ENCODE measurements at places on chromosomes 16 and 17.

- DNase-seq: no peak
Observed at GRCh38 chr16:35221482-35222185, 1762.2 kb downstream of the TP53TG3F start.

GRCh38 chr17:31275116-31275515 is 21.9 kb downstream of the OMG start:
- DNase-seq: no peak

GRCh38 chr16:70444249-70445063 is 5.6 kb upstream of the ST3GAL2 start:
- no peak for DNase-seq

DNA sequence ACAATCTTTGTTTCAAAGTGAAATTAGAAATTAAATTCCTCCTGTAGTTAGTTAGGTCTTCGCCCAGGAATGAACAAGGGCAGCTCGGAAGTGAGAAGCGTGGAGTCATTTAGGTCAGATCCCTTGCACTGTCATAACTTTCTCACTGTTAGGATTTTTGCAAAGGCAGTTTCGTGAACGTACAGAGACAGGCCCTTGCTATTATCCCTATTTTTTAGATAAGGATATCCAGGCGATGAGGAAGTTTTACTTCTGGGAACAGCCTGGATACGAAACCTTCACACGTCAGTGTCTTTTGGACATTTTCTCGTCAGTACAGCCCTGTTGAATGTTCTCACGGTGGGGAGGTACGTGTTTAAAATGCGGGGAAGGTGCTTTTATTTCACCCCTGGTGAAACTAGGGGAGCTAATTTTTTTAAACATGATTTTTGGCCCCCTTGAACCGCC is 318 bp upstream of the RBL2 start:
- no peak for DNase-seq

DNA sequence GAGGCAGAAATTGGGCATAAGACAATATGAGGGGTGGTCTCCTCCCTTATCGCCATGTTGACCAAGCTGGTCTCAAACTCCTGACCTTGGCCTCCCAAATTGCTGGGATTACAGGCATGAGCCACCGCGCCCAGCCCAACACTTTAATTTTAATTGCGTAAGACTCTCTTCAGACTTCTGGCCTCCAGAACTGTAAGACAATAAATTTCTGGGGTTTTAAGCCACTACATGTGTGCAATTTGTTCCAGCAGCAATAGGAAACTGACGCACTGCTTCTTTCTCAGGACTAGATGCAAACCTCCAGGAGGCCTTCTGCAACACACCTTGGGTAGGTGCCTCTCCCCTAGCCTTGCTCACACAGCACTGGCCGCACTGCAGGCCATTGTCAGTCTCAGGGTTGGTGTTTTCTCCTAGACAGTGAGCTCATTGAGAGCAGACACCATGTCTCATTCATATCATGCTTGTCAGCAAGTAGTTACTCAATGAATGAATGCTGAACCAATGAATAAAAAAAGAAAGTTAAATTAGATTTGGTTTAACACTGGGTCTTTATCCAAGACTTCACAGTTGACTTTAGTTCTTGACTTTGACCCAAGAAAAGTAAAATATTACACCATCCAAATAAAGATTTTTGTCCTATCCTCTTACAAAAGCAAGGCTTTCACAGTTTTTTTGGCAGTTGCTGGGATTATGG is 5.5 kb upstream of the ACSF2 start:
- no peak for DNase-seq

DNA sequence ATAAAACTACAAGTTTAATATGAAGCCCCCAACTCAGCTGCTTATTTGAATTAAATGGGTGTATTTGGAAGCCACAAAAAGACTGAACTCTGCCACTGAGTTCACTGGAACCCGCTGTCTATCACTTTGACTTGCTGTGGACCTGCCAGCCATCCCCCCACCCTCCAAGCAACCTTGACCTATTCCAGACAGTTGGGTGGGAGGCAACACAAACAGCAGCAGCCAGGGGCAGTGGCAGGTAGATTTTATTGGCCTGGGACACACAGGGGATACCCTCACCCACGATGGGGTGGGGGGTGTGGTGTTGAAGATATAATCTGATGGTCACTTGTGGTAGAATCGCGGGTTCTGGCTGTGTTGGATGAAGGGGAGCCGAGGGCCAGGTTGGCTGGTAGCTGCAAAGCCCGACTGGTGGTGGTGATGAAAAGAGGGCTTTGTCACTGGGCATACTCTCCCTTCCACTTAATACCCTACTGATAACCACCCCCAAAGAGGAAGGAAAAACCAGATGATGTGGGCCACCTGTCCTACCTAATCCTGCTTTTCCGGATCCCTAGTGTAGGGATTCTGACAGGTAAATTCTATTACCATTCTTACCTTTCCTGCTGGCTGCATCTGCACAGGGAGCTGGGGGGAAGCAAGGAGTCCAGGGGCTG is 2.6 kb downstream of the GPS2 start:
- no peak for DNase-seq

DNA sequence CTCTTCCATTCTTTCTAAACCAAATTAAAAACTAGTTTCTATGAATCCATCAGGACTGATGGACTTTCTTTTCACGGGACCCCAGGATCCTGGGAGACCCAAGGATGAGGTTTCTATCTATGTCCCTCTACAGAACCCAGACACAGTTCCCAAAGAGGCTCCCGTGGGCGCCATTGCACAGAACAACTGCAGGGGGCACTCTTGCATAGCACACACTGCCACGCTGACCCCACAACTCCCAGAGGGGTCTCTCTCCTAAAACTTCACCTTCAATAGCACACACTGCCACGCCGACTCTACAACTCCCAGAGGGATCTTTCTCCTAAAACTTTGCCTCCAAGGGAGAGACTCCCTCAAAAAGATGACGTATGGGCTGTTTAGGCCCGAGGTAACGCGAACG is 9.0 kb downstream of the ABR start:
- DNase-seq: no peak

DNA sequence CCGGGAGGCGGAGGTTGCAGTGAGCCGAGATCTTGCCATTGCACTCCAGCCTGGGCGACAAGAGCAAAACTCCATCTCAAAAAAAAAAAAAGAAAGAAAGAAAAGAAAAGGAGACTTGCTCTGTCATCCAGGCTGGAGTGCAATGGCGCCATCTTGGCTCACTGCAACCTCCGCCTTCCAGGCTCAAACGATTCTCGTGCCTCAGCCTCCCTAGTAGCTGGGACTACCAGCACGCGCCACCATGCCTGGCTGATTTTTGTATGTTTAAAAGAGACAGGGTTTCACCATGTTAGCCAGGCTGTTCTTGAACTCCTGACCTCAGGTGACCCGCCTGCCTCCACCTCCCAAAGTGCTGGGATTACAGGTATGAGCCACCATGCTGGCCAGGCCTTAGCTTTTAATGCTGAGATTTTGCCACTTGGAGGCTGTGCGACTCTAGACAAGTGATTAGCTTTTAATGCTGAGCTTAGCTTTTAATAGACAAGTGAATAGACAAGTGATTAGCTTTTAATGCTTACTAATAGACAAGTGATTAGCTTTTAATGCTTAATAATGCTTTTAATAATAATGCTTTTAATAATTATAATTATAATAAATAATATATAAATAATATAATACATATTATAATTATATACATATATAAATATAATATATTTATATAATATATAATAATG is 9.6 kb downstream of the LDAF1 start:
- DNase-seq: no peak
